ENCODE measurements at places on chromosomes 5 and 9.

- no peak for DNase-seq
Measured at GRCh38 chr9:304106-304505, 89.4 kb downstream of the DOCK8 start.

GRCh38 chr5:67211926-67212325 lies 15.3 kb upstream of the CD180 start:
- DNase-seq = no peak

GRCh38 chr9:12989669-12990068 lies 214.8 kb downstream of the LURAP1L start:
- DNase-seq = no peak

DNA sequence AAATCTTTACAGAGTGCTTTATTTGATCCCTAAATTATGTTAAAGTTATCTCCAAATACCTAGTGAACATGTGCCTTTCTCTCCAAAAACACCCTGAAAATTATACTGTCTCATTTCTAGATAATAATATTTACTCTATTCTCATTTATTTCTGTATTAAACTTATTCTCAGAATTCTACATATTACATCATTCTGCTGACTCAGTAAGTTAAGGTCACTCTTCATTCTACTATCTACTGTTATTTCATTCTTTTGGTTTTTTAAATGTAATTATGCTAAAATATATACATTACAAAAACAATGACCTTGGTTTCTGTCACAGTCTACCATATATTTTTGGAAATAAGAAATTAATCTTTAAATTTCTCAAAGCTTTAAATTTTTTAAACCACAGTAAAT lies 96.2 kb downstream of the RICTOR start:
- no peak for DNase-seq

GRCh38 chr5:1322036-1322900 lies 22.6 kb downstream of the CLPTM1L start:
- no peak for DNase-seq

DNA sequence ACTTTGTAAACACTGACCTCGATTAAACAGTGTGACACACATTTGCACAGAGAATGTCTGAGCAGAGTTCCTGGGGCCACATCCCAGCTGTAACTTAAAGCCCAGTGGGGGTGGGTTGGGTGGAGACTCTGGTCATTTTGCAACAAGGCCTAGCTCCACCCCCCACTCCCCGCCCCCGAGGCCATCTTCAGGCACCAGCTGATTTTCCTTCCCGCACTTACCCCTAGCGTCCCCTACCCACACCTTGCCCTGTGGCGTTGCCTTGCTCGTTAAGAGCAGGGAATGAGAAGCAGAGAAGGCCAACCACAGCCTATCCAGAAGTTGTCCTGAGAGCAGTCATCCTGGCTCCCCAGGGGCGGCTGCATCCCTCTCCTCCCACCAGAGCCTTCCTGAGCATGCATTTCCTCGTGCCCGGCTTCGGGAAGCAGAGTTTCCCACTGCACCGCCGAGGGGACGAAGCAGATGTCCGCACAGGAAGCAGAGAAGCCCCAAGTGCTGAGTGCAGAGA lies 101.7 kb upstream of the SARDH start:
- DNase-seq = no peak

All from stimulated activated CD8-positive, alpha-beta memory T cell treated with anti-CD3 and anti-CD28 coated beads, Interleukin-15, amount 100 ng/mL, for 48 hours (primary cell).